ENCODE measurements at places on chromosomes 7 and 10.

DNA sequence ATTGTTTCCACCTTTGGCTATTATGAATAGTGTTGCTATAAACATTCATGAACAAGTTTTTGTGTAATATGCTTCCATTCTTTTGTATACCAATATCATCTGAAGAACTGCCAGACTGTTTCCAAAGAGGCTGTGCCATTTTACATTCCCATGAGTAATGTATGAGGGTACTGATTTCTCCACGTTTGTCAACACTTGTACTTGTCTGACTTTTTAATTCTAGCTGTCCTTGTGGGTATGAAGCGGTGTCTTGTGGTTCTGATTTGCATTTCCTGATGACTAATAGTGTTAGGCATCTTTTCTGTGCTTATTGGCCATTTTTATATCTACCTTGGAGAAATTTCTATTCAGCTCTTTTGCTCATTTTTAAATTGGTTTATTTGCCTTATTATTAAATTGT is 52.8 kb downstream of the LSMEM1 start:
- H3K4me3 ChIP-seq, result no peak overlapping the region
- H3K36me3 ChIP-seq, result peaks cover 4% of the 10 kb centered on the region
- no peaks in the 10 kb centered on the region for H3K4me1 ChIP-seq
- no peak overlapping the region for H3K27ac ChIP-seq

GRCh38 chr7:142797391-142798377 is 26.9 kb downstream of the PRSS2 start:
- DNase-seq, result no peak
- H3K36me3 ChIP-seq, result peaks cover 38% of the 10 kb centered on the region
- peak overlapping the region; percentile 98 for H3K4me3 ChIP-seq
- peaks cover 85% of the 10 kb centered on the region for H3K4me1 ChIP-seq
- peak overlapping the region; percentile 97 for H3K27ac ChIP-seq

DNA sequence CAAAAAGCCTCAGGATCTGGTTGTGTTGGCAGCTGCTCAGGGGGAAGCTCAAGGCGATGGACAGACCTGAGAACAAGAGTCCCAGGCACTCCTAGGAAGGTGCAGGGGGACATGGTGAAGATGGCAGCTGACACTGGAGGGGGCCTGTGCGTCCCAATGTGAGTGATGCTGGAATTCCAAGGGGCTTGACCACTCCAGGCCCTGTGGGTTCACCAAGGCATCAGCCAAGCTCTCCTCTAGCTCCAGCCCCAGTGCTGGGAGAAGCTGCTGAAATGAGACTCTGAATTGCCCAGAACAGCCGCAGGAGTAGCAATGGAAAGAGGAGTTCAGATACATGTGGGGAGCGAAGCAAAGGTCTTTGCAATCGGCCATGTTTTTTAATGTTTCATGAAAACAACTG is 16.0 kb downstream of the UPP1 start:
- H3K27ac ChIP-seq, result peak overlapping the region; percentile 48
- no peak overlapping the region for H3K4me3 ChIP-seq
- peaks cover 15% of the 10 kb centered on the region for H3K4me1 ChIP-seq

- no peak overlapping the region for H3K27ac ChIP-seq
- DNase-seq, result no peak
- H3K4me3 ChIP-seq, result no peak overlapping the region
Measured at GRCh38 chr7:20172736-20173334, 44.3 kb downstream of the MACC1 start.

GRCh38 chr10:109386921-109387320 is 536.4 kb downstream of the XPNPEP1 start:
- no peak overlapping the region for H3K4me3 ChIP-seq
- H3K27me3 ChIP-seq, result no peaks in the 10 kb centered on the region
- H3K27ac ChIP-seq, result no peak overlapping the region
- no peaks in the 10 kb centered on the region for H3K36me3 ChIP-seq

DNA sequence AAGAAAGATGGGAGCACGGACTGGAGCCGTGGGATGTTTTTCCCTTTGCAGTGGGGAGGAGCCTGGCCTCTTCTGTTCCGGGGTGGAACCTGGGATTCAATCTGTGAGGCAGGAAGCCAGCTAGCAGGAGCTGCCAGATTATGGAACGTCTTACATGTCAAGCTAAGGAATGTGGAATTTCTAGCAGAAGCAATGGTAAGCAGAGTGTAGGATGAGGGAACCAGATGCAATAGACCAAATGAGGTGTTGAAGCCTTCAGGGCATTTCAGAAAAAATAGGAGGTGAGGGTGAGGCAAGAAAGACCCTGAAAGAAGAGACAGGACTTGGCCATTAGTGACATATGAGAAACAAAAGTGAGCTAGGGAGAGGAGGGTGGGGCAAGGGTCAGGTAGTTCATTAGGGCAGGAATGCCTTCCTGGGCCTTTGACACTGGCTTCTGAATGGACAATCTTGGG is 105.5 kb downstream of the CHN2 start:
- H3K4me3 ChIP-seq, result no peak overlapping the region
- H3K27me3 ChIP-seq, result no peaks in the 10 kb centered on the region
- peaks cover 3% of the 10 kb centered on the region for H3K4me1 ChIP-seq
- DNase-seq, result no peak
- no peaks in the 10 kb centered on the region for H3K36me3 ChIP-seq

- no peak for DNase-seq
- no peaks in the 10 kb centered on the region for H3K4me1 ChIP-seq
- no peak overlapping the region for H3K4me3 ChIP-seq
- no peak overlapping the region for H3K27ac ChIP-seq
- H3K27me3 ChIP-seq, result no peaks in the 10 kb centered on the region
Measured at GRCh38 chr10:72525689-72526088, 100.2 kb downstream of the MICU1 start.

GRCh38 chr10:32906595-32906994 is 51.4 kb downstream of the ITGB1 start:
- no peak for DNase-seq
- H3K4me1 ChIP-seq, result peaks cover 7% of the 10 kb centered on the region
- peaks cover 9% of the 10 kb centered on the region for H3K36me3 ChIP-seq
- H3K27ac ChIP-seq, result peak overlapping the region; percentile 73

DNA sequence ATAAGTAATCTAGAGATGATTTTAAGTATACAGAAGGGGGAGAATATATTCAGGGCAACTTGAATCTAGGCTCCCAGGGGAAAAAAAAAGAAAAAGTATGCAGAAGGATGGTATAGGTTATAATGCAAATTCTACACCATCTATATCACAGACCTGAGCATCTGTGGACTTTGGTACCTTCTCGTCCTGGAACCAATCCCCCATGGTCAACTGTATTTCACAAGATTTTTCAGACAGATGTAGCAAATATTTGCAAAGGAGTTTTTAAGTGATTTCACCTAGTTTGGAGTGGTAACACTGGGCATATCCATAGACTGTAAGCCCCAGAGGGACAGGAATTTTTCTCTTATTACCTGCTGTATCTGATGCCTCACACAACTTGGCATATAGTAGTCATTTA is 58.8 kb downstream of the NOC3L start:
- H3K27me3 ChIP-seq, result peaks cover 28% of the 10 kb centered on the region
- H3K27ac ChIP-seq, result no peak overlapping the region
- H3K4me3 ChIP-seq, result no peak overlapping the region
- peaks cover 8% of the 10 kb centered on the region for H3K4me1 ChIP-seq
- no peak for DNase-seq

GRCh38 chr10:84179059-84179710 is 5.6 kb downstream of the GPR15LG start:
- no peaks in the 10 kb centered on the region for H3K36me3 ChIP-seq
- no peak overlapping the region for H3K4me3 ChIP-seq
- H3K27me3 ChIP-seq, result no peaks in the 10 kb centered on the region
- peaks cover 6% of the 10 kb centered on the region for H3K4me1 ChIP-seq

DNA sequence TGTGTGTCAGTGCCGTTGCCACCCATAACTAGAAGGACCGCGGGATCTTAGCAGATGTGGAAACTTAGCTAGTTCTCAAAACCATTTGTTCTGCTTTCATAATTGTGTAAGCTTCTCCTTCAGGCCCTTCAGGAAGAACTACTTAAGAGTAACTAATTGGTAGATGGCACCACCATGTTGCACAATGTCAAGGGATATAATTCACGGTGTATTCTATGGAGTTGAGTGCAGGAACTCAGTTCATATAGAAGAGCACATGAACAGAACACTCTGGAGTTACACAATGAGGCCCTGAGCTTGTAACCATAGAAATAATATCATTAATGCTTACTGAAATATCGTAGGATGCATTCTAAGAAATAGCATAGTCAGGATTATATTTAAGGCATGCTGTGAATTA is 126.5 kb upstream of the GAD2 start:
- H3K4me1 ChIP-seq, result no peaks in the 10 kb centered on the region
- no peak for DNase-seq
- no peak overlapping the region for H3K27ac ChIP-seq
- H3K27me3 ChIP-seq, result peaks cover 2% of the 10 kb centered on the region
- no peak overlapping the region for H3K4me3 ChIP-seq
- H3K36me3 ChIP-seq, result no peaks in the 10 kb centered on the region

DNA sequence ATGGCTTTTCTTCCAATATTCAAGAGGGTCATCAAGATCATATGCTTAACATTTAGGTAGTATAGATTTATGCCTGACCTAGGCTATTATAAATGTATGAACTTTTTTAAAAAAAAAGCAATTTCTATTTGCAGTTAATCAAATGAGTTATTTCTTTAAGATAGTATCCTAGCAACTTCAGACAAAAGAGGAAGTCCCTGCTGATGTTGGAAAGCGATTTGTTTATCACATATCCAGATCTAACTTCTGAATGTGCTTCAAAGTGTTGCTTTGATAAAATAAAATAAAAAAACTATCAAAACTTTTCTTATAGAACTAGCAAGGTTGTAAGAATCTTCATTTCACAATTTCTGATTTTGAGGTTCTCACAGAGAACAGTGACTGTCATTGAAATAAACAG is 401.9 kb upstream of the PHF14 start:
- H3K36me3 ChIP-seq, result no peaks in the 10 kb centered on the region
- H3K27me3 ChIP-seq, result no peaks in the 10 kb centered on the region
- H3K27ac ChIP-seq, result no peak overlapping the region
- no peak for DNase-seq
- no peak overlapping the region for H3K4me3 ChIP-seq

DNA sequence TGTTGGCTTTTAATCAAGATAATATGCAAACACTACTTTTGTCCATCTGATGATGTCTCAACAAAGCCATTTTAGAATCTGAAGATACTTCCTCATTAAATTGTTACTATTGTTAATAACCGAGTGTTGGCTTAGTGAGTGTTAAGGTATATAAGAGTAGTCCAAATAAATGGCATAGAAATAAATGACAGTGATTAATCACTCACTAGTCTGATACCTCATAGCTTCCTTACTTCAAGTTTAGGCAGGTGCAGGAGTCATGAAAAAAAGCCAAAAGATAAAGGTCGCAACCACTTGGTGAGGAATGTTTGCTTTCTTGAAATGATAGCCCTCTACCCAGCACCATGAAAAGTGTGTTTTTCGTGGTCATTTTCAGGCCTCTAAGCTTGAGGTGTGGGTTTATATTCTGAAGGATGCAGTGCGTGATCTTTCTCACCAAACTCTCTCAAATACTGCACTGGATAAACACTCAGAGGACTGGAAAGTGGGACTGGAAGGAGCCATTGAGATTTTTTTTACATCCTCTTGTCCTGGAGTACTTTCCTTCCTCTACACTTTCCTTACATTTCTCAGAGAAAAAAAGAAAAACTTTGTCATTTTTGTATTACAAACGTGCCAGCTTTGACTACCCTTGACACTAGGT is 138.1 kb downstream of the KIAA1217 start:
- H3K36me3 ChIP-seq, result no peaks in the 10 kb centered on the region
- no peak overlapping the region for H3K27ac ChIP-seq
- no peak overlapping the region for H3K4me3 ChIP-seq
- H3K4me1 ChIP-seq, result no peaks in the 10 kb centered on the region

DNA sequence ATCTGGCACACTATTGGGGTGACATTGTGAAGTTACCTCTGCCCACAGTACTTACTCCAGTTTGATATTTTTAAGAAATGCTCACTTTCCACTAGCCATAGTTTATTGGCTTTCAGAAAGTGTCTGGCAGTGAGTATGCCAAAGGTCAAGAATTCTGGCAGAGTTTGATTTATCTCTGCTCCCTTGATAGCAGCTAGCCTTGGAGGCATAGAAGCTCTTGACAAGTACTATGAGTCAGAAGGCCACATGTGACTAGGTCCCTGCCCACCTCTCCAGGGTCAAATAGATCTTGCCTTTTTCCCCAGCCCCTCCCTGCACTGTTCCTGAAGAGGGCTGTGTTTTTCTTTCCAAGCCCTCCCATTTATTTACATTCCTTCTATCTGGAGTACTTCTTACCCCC is 202.2 kb downstream of the AUTS2 start:
- H3K36me3 ChIP-seq, result no peaks in the 10 kb centered on the region
- H3K27ac ChIP-seq, result no peak overlapping the region
- no peak overlapping the region for H3K4me3 ChIP-seq

- no peak overlapping the region for H3K27ac ChIP-seq
- no peaks in the 10 kb centered on the region for H3K27me3 ChIP-seq
- no peaks in the 10 kb centered on the region for H3K4me1 ChIP-seq
- no peak for DNase-seq
- no peaks in the 10 kb centered on the region for H3K36me3 ChIP-seq
Measured at GRCh38 chr10:129774736-129775401, 189.2 kb downstream of the EBF3 start.

GRCh38 chr10:100693821-100694220 is 51.6 kb upstream of the PAX2 start:
- no peak for DNase-seq
- H3K27me3 ChIP-seq, result peaks cover 24% of the 10 kb centered on the region
- H3K27ac ChIP-seq, result no peak overlapping the region
- H3K4me1 ChIP-seq, result peaks cover 5% of the 10 kb centered on the region
- H3K4me3 ChIP-seq, result no peak overlapping the region

GRCh38 chr7:144428431-144428830 is 24.9 kb upstream of the NOBOX start:
- no peak overlapping the region for H3K27ac ChIP-seq
- H3K4me3 ChIP-seq, result no peak overlapping the region
- H3K36me3 ChIP-seq, result peaks cover 6% of the 10 kb centered on the region
- peaks cover 7% of the 10 kb centered on the region for H3K27me3 ChIP-seq
- no peak for DNase-seq

DNA sequence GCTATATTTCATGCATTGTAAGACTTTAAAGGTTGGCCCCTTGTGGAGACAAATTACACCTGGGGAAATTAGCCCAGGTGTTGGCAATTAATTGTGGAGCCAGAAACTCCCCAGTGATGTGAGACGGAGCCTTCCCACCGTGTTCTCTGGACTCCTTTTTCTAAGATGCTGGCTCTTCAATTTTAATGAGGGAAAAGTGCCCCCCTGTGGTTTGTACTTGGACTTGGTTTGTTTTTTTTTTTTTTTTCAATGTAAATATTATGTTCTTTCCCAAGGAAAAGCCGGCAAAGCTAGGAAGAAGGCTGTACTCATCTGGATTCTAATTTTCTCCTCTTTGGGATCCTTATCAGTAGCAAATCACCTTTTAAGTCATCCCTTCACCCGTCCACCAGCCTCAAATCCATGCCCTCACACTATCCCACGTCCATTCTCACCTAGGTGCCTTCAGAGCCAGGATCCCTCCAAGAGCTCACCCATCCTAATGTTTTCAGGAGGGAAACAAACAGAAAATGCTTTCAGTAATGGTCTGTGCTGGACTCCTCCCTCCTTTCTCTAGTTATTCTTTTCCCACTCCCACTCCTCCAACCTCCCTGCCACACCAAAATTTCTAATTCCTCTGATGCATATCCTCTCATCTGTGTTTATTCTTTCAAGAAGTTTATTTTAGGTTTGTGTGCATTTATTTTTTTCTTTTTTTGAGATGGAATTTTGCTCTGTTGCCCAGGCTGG is 20.4 kb upstream of the ST8SIA6 start:
- DNase-seq, result no peak
- peaks cover 5% of the 10 kb centered on the region for H3K36me3 ChIP-seq
- no peak overlapping the region for H3K27ac ChIP-seq
- no peak overlapping the region for H3K4me3 ChIP-seq
- H3K4me1 ChIP-seq, result peaks cover 8% of the 10 kb centered on the region

GRCh38 chr7:17098515-17098914 is 199.9 kb upstream of the AHR start:
- H3K4me1 ChIP-seq, result peaks cover 11% of the 10 kb centered on the region
- DNase-seq, result no peak

- DNase-seq, result no peak
- no peak overlapping the region for H3K4me3 ChIP-seq
- H3K27me3 ChIP-seq, result no peaks in the 10 kb centered on the region
- no peaks in the 10 kb centered on the region for H3K4me1 ChIP-seq
Measured at GRCh38 chr7:33421429-33421828, 292.1 kb downstream of the BBS9 start.
